ENCODE measurements at places on chromosomes 6 and 20. TPM values are rescaled to one million over a fixed set of nuclear protein-coding genes. Genes with fewer than 3 reads are reported as not detected.

DNA sequence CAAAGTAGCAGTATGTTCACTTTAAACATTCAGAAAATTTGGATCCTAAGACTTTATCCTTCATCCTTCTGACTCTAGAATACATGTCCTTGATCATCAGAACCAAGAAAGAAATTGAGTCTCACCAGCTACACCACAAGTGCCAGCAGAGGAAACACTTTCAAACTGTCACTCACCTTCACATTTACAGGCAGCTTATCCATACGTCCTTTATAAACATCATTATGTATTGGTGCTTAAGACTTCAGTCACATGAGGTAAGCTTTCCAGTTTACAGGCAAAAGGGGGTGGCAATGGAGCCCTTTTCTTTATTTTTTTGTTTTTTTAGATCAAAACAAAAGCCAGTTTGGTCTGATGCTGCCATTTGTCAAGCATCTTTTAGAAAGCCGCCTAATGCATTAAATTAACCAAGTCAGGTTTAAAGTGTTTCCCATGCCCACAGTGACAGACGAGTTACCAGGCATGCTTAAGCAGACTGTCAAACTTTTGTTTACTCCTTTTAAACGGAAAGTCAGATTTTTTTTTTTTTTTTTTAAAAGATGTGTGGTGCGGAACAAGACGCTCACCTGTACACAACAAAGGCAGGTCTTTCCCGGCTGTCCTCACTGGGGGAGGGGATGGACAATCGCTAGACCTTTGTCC is 952 bp upstream of the BRPF3 start:
- peaks cover 12% of the 10 kb centered on the region for H3K4me1 ChIP-seq
- DNase-seq = no peak
- peak overlapping the region; percentile 92 for H3K27ac ChIP-seq
- no peaks in the 10 kb centered on the region for H3K27me3 ChIP-seq
- peak overlapping the region; percentile 67 for H3K4me3 ChIP-seq

DNA sequence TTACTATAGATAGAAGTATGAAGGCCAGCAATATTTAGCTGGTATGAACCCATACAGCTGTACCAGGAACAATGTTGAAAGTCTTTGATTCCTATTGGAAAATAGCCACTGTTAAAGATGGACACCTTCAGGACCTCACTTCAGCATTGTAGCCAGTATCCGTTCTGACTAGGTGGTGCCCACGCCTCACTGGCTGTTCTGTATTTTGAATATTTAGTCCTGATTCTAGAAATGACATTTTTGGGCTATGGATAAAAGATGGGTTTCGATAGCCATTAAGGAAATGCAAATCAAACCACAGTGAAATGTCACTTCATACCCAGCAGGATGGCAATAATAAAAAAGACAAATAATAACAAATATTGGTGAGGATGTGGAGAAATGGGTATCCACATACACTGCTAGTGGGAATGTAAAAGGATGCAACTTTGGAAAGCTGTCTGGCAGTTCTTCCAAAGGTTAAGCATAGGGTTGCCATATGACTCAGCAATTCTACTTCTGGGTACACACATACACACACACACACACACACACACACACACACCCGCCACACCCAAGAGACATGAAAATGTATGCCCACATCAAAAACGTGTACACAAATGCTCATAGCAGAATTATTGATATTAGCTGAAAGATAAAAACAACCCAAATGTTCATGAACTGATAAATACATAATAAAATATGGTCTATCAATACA is 56.8 kb downstream of the UTRN start:
- H3K4me1 ChIP-seq = peaks cover 80% of the 10 kb centered on the region
- no peaks in the 10 kb centered on the region for H3K27me3 ChIP-seq
- no peak for DNase-seq
- no peak overlapping the region for H3K4me3 ChIP-seq
- H3K36me3 ChIP-seq = no peaks in the 10 kb centered on the region

GRCh38 chr6:163455552-163455951 is 41.0 kb downstream of the QKI start:
- H3K4me3 ChIP-seq = no peak overlapping the region
- H3K36me3 ChIP-seq = no peaks in the 10 kb centered on the region
- DNase-seq = no peak
- no peaks in the 10 kb centered on the region for H3K27me3 ChIP-seq
- H3K27ac ChIP-seq = no peak overlapping the region
- H3K4me1 ChIP-seq = peaks cover 24% of the 10 kb centered on the region

DNA sequence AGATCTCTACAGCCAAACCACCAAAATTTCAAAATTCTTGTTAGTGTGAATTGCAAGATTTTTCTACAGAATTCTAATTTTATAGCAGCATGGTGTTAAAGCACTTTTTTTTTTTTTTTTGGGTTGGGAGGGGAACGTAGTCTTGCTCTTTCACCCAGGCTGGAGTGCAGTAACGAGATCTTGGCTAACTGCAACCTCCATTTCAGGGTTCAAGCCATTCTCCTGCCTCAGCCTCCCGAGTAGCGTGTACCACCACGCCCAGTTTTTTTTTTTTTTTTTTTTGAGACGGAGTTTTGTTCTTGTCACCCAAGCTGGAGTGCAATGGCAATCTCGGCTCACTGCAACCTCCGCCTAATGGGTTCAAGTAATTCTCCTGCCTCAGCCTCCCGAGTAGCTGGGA is 11.5 kb downstream of the ARHGAP18 start:
- no peaks in the 10 kb centered on the region for H3K36me3 ChIP-seq
- no peak overlapping the region for H3K27ac ChIP-seq
- no peak overlapping the region for H3K4me3 ChIP-seq
- no peaks in the 10 kb centered on the region for H3K27me3 ChIP-seq
- H3K4me1 ChIP-seq = peaks cover 40% of the 10 kb centered on the region

DNA sequence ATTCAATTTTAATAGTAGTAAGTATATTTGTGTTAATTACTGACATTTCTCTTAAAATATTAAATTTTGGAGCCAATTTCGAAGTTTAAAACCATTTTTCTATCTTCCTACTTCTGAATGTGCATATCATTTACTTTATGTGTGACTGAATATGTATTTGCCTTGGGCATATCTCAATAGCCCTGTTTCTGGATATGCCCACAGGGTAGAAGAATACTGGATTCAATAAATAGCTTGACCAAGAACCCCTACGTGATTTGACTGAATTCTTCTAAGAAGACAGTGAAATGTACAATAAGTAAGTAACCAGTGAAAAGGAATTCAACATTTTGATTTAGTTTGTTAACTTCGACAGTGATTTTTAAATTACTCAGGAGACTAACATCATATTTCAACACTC is 7.8 kb downstream of the HMGN3 start:
- H3K27ac ChIP-seq = no peak overlapping the region
- H3K36me3 ChIP-seq = peaks cover 3% of the 10 kb centered on the region
- DNase-seq = no peak
- H3K4me1 ChIP-seq = peaks cover 9% of the 10 kb centered on the region
- no peaks in the 10 kb centered on the region for H3K27me3 ChIP-seq
- H3K4me3 ChIP-seq = no peak overlapping the region

- H3K27ac ChIP-seq = no peak overlapping the region
- H3K4me1 ChIP-seq = no peaks in the 10 kb centered on the region
- DNase-seq = no peak
Measured at GRCh38 chr6:119299694-119300093, 49.9 kb downstream of the MAN1A1 start.

- H3K27ac ChIP-seq = no peak overlapping the region
- DNase-seq = no peak
- H3K36me3 ChIP-seq = no peaks in the 10 kb centered on the region
- H3K4me1 ChIP-seq = no peaks in the 10 kb centered on the region
- H3K27me3 ChIP-seq = peaks cover 28% of the 10 kb centered on the region
Measured at GRCh38 chr6:28600245-28600644, 74.6 kb downstream of the GPX5 start.

DNA sequence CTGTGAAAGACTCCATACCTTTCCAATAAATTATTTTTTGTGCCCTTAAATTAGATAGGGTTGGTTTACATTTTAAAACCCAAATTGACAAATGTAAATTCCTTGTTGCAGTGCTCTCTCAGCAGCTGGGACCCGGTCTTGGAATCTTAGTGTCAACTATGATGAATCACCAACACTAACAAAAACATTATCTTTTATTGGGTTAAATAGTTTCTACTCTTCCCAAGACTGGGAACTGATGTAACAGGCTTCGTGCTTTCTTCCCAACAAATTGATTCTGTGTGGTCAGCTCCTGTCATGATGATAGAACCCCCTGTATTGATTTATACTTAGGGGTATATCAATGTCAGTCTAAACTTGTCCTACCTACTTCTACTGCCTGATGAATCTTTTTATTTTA is 23.2 kb upstream of the AHI1 start:
- H3K4me1 ChIP-seq = no peaks in the 10 kb centered on the region
- H3K36me3 ChIP-seq = no peaks in the 10 kb centered on the region
- no peak overlapping the region for H3K27ac ChIP-seq
- DNase-seq = no peak
- no peaks in the 10 kb centered on the region for H3K27me3 ChIP-seq
- no peak overlapping the region for H3K4me3 ChIP-seq

DNA sequence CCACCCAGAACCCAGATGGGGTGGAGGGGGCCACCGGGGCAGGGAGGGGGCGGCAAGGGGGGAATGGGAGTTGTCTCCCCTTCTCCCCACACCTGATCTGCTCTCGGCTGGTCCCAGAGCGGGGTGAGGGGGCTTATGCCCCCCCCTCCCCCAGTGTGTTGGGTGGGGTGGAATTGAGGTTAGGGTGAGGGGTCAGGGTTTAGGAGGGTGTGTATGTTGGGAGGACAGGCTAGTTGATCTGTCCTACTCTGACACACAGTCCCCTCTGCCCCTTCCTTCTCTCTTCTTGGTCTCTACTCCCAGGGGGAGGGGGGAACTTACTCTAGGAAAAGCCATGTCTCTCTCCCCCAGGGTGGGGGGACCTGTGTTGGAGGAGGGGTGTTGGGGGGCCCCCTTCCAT is 1.9 kb upstream of the ZBTB9 start:
- peaks cover 3% of the 10 kb centered on the region for H3K36me3 ChIP-seq
- no peak for DNase-seq
- H3K27ac ChIP-seq = no peak overlapping the region
- H3K27me3 ChIP-seq = no peaks in the 10 kb centered on the region

DNA sequence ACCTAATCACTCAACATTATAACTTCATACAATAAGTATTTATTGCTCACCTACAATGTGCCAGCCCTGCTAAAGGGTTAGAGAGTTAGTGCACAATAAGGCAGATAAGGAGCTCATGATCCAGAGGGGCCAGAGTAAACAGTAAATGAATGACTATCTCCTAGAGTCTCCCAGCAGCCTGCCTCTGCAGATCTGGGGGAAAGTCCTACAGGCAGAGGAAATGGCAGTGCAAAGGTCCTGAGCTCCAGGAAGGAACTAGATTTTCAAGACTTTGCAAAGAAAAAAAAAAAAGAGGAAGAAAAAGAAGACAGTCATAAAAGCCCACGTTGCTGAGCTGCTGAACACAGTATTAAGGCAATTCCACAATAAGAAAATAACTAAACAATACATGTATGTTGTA is 160.1 kb downstream of the SIM1 start:
- no peaks in the 10 kb centered on the region for H3K27me3 ChIP-seq
- no peak overlapping the region for H3K4me3 ChIP-seq
- no peaks in the 10 kb centered on the region for H3K36me3 ChIP-seq
- DNase-seq = no peak
- H3K4me1 ChIP-seq = no peaks in the 10 kb centered on the region
- no peak overlapping the region for H3K27ac ChIP-seq

DNA sequence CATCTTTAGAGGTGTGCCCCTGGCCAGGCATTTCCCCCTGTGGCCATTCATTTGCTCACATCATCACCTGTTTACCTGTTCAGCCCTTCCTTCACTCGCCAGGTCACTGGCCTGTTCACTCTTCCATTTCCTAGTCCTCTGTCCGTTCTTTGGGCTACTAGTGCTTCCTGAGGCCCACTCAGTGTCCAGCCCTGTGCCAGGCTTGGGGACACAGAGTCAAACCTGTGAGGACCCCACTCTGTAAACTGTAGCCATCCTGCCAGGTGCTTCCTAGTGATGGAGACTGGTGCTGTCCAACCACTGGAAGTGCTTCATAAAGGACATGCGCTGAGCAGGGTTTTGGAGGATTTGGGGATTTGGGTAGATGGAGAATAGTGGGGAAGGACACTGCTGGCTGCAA is 3.5 kb downstream of the DLGAP4 start:
- H3K36me3 ChIP-seq = no peaks in the 10 kb centered on the region
- no peak overlapping the region for H3K27ac ChIP-seq
- DNase-seq = peak; percentile 22
- peaks cover 6% of the 10 kb centered on the region for H3K4me1 ChIP-seq
- peaks cover 84% of the 10 kb centered on the region for H3K27me3 ChIP-seq

AKAP12 gene
- 40.8 TPM for total RNA-seq

CLPSL1 gene
- total RNA-seq = not detected

RNF8 gene
- 17.6 TPM for total RNA-seq

TRIM31 gene
- 0.35 TPM for total RNA-seq

TPX2 gene
- 1.6 TPM for total RNA-seq

All from upper lobe of right lung (tissue), 1 donor.